ENCODE measurements at places on chromosomes 6 and 20.
A peak's percentile ranks its signal among the peaks of the same experiment; 100 is the strongest.

- DNase-seq, result no peak
Measured at GRCh38 chr6:148242180-148242579, 100.5 kb upstream of the SASH1 start.

- DNase-seq, result no peak
Measured at GRCh38 chr6:131317516-131317915, 182.2 kb downstream of the AKAP7 start.

DNA sequence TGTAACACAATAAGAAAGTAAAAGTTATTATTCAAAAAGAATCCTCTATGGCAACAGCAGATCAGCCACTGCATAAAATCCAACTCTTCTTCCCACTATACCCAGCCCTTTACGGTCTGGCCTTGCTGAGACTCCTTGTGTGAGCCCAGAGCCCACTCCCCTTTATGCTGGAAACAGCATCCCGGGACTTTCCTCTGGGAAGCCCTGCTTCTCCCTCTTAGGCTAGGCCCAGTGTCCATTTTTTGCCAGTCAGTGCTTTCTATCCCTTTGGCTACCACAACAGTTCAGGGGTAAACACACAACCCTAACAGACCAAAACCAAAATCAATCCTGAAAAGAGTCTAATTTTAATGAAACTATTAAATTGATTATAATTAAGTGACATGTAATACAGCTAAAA is 20.6 kb downstream of the FKBP5 start:
- DNase-seq, result no peak

- no peak for DNase-seq
Measured at GRCh38 chr20:6426287-6426891, 303.6 kb upstream of the FERMT1 start.

DNA sequence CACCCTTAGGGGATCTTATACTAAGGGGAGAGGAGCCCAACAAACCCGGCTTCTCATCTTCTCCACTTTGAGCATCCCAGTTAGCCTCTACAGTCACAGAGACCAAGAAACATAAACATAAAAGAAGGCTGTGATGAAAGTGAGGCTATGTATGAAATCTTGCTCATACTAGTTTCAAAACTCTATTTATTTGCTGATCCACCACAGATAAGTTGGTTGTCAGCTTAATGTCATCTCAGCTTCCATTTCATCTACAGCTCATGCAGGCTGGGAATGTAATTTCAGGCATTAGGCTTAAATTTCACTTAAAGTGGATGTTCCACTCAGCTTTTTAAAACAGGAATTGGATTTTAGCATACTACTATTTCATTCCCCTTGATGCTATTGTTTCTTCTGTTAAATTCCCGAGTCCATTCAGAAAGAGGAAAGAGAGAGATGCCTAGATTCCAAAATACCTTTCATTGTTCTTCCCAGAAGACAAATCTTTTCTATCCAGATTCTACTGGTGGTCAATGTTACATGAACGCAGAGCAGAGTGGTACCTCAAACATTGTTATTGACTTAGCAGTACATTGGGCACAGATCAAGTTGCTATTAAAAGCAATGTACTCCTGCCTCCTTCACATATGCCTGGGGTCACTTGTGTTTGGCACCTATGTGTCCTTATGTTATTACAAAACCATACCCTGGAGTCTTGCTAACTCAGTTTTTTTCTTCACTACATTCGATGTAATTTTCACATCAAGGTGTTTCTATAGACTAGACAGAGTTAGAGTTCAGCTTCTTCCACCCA is 149.0 kb downstream of the HACE1 start:
- DNase-seq, result no peak

- DNase-seq, result peak; percentile 38
Measured at GRCh38 chr6:25404693-25405169, 125.6 kb downstream of the CARMIL1 start.

DNA sequence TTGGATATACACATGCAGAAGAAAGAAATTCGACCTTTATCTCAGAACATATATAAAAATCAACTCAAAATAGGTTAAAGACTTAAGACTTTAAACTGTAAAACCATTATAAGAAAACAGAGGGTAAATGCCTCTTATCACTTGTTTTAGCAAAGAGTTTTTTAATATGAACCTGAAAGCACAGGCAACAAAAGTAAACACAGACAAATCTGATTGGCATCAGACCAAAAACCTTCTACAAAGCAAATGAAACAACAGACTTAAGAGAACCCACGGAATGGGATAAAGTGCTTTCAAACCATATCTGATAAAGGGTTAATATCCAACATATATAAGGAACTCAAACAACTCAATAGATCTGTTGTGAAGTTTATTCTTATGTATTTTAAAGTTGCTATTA is 309.9 kb upstream of the OPRM1 start:
- no peak for DNase-seq

GRCh38 chr20:2840967-2841531 is 504 bp downstream of the VPS16 start:
- DNase-seq, result peak; percentile 39

- DNase-seq, result peak; percentile 58
Measured at GRCh38 chr20:49979030-49979832, 3.5 kb upstream of the SNAI1 start.

DNA sequence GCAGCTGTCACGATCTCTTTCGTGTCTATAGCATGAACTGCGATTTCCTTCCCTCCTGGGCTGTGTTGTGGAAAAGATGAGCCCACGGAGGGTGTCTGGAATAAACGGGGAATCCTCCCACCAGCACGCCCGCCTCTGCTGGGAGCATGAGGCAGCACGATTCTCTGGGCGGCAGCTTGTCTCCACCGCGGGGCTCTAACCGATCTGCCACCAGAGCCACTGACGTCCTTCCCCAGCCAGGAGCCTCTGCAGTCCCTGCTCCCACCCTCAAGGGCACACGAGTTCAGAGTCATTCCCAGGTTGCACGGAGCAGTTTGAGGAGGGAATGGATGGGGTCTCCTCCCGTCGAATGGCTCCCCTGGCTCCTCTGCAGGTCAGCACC is 197.6 kb downstream of the DLL1 start:
- DNase-seq, result no peak

DNA sequence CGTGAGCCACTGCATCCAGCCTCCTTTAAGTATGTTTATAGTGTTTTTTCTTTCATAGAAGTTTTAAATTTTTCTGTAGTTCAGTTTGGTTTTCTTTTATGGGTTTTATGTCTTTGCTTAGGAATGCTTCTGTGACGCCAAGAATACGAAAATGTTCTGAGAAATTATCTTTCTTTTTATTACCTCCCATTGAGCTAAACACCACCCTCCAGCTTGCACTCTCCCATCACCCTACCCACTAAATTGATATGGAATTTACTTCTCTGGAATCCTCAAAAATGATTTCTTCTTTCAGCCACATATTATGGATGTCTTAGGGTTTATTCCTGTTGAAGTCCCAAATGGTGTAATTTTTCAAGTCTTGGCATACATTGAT is 38.1 kb downstream of the JARID2 start:
- no peak for DNase-seq

- DNase-seq, result no peak
Measured at GRCh38 chr6:156599366-156599765, 177.8 kb upstream of the ARID1B start.

- no peak for DNase-seq
Measured at GRCh38 chr20:387520-387919, 7.0 kb downstream of the TRIB3 start.

DNA sequence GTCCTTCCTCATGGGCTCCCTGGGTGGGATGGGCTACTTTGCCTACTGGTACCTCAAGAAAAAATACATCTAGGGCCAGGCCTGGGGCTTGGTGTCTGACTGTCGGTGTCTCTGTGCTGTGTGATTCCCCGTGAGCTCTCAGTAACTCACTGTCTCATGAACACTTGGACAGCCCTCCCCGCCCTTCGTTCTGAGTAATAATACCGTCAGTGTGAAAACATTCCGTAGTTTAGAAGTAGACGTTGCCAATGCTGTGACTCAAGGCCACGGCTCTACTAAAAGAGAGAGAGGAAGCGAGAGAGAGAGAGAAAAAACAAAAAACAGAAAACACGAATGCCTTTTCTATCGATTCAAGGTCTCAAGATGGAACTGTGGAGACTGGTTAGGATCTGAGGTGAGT is 31.8 kb downstream of the FITM2 start:
- no peak for DNase-seq

DNA sequence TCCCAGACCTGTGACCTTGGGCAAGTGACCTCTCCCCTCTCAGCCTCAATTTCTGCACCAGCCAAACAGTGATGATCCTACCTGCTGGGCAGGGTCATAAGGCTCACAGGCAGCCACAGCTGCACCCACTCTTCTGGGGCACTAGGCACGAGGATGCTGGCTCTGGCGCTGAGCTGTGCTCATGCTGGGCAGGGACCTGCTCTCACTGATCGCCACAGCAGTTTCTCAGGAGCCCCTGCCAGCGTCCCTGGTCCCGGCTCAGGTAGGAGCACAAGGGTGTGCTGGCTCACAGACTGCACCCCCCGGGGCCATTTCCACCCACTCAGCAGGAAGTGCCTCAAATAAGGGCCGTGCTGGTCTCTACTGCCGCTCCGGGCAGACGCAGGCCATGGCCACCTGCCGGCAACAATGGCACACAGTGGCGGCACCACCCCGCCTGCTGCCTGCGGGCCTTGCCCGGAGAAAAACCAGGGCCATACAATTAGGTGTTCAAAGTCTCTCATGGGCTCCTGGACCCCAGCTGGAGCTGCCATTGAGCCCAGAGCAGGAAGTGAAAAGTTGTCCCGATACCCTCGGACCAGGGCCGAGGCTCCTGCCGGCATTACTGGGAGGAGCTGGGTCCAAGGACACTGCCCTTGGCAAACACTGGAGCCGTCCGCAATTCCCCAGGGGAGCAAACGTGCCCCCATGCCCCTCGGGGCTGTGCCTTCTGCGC is 4.6 kb upstream of the CABLES2 start:
- no peak for DNase-seq

- DNase-seq, result peak; percentile 74
Measured at GRCh38 chr6:155418017-155418761, 37.5 kb downstream of the NOX3 start.

GRCh38 chr6:44855562-44856411 is 468.3 kb downstream of the CDC5L start:
- no peak for DNase-seq

GRCh38 chr6:84019141-84019841 is 14.3 kb upstream of the MRAP2 start:
- no peak for DNase-seq

GRCh38 chr6:40721271-40721952 is 134.2 kb upstream of the LRFN2 start:
- DNase-seq, result no peak

GRCh38 chr6:91633374-91634111 is 1046.7 kb upstream of the MAP3K7 start:
- DNase-seq, result no peak

DNA sequence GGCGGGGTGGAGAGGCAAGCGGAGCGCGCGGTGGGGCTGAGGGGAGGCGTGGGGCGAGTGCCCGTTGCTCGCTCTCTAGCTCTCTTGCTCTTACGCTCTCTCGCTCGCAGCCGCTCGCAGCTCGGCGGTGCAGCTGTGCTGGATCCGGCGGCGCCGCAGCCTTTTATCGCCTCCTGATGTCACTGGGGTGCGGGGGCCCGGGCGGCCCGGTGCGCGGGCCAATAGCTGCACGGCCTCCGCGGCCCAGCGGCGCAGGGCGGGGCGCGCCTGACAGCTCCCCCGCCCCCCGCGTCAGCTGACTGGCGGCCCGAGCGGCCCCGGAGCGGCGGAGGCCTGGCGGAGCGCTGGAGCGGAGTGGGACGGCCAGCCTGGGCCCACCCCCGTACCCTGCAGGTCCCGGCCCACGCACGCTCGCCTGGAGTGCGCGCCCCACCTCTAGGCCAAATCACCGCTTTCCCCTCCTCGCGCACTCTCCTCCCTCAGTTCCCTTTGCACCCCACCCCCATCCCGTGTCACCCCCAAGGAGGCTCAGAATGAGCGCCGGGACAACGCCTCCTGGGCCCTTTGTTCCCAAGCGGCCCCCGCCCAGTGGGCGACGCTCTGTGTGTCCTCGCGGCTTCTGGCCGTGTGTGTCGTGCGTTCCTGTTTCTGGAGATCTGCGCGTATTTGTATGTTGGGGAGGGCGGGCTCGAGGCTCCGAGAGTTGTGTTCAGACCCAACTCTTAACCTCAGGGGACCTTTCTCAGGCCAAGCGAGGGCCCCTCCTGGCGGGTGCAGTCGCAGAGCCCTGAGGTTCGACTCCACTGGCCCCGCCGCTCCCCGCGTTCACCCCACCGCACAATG is at the start of gene MAFB:
MAFB (minus strand) TSS at position 137 of the 843 bp plus-strand sequence. CDS start 386 bp downstream, outside the sequence.
- DNase-seq, result peak; percentile 85

GRCh38 chr20:24503352-24503931 is 34.0 kb downstream of the SYNDIG1 start:
- no peak for DNase-seq

GRCh38 chr20:58984691-58985090 is 3.6 kb downstream of the NELFCD start:
- no peak for DNase-seq

GRCh38 chr20:49431329-49431728 is 51.1 kb downstream of the KCNB1 start:
- DNase-seq, result no peak

- no peak for DNase-seq
Measured at GRCh38 chr6:22237526-22237925, 59.3 kb downstream of the PRL start.

DNA sequence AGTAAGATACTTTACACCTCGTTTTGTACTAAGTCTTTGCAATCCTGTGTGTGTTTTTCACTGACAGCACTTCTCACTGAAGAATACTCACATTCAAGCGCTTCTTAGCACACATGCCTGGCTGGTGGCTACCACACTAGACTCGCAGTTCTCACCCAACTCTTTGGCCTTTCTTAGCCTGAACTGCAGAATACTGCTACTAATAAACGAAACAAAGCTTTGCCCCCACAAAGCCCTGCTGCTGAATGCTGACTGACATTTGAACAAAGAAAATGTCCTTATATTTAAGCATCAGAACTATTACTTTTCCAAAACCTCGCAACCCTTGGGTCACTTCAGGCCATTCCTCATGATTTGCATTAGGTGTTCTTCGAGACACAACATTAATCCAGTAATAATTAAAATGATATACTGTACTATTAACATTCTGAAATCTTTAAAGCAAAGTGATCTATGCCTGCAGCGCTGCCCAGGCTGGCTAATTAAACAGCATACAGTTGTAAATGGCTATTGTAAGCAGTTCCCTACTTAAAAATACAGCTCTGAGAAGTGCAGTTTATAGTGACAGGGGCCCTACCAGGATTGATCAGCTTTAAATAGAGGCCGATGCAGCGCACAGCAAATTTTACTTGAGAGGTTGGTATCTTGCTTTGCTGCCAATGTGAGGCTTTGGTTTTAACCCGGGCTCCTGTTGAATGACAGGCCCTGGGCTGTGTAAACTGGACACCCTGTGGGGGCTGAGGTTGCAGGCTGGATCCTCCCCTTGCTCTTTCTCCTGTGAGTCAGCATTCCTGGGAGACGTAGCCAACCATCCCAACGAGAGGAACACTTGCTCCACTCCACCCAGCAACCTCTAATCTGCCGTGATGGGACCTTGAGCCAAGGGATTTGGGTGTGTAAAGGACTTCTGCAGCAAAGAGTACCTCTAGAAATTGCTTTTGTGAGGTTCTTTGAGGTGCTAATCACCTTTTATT is 899.0 kb downstream of the TFAP2A start:
- DNase-seq, result no peak
